HT1080 (cell line): ENCODE measurements at places on chromosomes 12 and 14. TPM values are rescaled to one million over a fixed set of nuclear protein-coding genes. Genes with fewer than 3 reads are reported as not detected.

DNA sequence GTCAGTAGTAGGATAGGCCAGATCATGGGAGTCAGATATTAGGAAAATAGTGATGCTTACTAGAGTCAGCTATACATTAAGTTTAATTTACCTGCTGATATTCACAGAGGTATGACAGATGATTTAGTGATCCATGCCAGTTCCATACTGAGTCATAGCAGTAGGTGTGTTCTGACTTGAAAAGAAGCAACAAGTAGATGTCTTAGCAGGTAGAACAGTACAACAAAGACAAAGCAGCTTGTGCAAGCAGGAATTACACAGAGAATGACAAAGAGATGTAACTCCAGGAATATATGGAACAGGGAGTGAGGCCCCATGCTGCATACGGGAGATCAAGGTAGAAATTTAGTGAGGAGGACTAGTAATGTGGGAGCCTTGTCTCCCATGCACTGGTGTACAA lies 556.9 kb downstream of the SLC16A7 start:
- no peak for DNase-seq

- DNase-seq: no peak
Measured at GRCh38 chr12:82832096-82832495, 145.4 kb downstream of the TMTC2 start.

FGF6 gene
- total RNA-seq: not detected in 2 replicates

DNA sequence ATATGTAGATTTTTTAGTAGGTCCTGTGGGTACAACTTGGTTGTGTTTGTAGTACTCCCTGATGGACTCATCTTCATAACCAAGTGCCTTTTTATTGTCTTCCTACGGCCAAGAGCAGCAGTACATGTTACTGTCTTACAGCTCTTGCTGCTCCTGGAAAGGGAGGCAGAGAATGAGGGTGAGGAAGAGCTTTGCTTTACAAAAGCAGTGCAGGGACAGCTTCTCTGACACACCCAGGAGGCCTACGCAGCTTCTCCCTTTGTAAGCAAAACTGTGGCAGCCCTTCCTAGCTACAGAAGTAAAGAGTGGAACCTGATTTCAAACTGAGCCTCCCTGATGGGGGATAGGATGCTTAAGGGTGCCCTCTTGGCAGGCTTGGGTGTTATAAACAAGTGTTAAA lies 18.6 kb downstream of the MYRFL start:
- no peak for DNase-seq

MAP1LC3B2 gene
- total RNA-seq: 0.53 TPM in 1 of 2 replicates, not detected in the other

CHGA gene
- total RNA-seq: not detected in 2 replicates

DNA sequence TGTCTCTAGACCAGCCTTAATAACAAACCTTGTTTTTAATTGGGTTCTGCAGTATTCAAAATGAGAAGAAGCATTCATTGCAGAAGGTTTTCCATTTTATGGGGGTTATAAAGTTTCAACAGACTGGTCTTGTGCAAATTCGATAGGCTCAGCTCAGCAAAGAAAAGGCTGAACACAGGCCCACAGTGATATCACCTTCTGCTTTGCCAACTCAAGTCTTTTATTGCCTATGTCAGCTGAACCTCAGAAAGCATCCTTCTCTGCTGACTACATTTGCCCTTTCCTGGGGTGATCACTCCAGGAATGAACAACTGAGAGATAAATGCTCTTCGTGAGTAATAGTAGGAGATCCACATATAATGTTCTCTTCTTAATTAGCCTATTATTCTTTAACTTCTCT lies 134.5 kb upstream of the CCDC175 start:
- no peak for DNase-seq

DNA sequence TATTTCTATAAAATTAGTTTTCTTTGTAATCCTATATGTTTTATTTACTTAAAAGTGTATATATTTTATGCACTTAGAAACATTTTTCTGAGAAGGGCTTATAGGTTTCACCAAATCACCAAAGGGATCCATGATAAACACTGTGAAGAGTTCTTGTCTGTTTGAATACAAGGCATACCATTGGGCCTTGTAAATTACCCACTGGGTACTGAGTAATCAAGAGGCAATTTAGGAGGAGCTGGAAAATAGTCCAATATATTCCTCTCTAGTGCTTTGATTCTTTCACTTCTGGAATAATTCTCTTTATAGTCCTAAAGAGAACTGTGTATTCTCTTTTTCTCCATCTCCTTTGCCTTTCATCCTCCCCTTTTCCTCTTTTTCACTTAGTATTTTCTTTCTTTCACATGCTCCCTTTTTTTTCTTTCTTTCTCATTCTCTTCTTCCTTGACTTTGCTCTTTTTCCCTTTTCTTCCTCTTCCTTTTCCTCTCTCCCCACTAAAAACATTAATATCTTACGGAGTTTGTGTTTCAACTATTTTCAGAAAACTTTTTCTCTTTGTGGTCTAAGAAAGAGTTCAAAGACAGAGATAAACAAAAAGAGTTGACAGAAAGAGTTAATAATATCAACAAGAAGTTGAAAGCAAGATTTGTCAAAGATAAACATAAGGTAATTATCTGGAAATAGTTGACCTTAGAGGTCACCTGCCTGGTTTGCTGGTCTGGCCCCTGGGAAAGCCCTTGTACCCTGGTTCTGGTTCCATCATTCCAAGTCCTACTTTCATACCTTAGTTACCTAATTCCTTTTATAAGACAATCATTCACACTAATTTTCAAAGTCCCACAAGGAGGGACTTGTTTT lies 435.3 kb downstream of the RAD51B start:
- no peak for DNase-seq

- DNase-seq: peak; percentile 35
Measured at GRCh38 chr12:123237646-123238329, 4.6 kb downstream of the MTRFR start.

OTOGL gene
- under 0.01 and 0.02 TPM in 2 replicates for total RNA-seq

IL31 gene
- total RNA-seq: not detected in 2 replicates

GRCh38 chr14:55103971-55104954 lies 24.8 kb upstream of the LGALS3 start:
- DNase-seq: no peak

NOXRED1 gene
- 0.07 TPM in 1 of 2 replicates, not detected in the other for total RNA-seq

GRCh38 chr14:53461858-53462257 lies 308.7 kb upstream of the DDHD1 start:
- no peak for DNase-seq

KCNK10 gene
- not detected in 2 replicates for total RNA-seq

PTPRQ gene
- not detected in 2 replicates for total RNA-seq

DNA sequence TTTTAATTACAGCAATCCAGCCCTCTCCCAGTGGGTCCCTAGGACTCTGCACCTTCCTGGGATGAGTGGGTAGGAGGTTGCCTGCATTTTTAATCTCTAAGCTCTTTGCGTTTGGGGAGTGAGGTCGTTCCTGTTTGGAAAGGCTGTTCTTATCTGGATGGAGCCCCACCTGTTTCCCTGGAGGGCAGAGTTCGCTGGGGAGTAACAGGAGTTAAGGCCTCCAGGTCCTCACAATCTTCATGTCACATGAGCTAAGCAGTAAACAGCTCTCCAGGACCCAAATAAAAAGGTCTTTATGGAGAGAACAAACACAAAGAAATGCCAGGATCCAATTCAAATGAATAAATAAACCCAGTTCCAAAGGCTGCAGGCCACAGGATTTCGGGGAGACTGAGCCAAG lies 56.0 kb upstream of the RFLNA start:
- DNase-seq: no peak

DNA sequence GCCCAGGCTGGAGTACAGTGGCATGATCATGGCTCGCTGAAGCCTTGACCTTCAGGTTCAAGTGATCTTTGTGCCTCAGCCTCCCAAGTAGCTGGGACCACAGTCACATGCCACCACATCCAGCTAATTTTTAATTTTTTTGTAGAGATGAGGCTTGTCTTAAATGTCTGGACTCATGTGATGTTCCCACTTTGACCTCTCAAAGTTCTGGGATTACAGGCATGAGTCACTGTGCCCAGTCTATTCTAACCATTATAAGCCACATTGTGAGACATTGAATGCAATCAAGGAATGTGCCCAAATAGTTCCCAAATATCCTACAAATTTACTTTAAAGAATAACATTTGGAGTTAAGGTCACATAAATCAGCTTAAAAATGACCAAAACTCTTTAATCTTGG lies 130.7 kb upstream of the ARID2 start:
- DNase-seq: peak; percentile 14

DNA sequence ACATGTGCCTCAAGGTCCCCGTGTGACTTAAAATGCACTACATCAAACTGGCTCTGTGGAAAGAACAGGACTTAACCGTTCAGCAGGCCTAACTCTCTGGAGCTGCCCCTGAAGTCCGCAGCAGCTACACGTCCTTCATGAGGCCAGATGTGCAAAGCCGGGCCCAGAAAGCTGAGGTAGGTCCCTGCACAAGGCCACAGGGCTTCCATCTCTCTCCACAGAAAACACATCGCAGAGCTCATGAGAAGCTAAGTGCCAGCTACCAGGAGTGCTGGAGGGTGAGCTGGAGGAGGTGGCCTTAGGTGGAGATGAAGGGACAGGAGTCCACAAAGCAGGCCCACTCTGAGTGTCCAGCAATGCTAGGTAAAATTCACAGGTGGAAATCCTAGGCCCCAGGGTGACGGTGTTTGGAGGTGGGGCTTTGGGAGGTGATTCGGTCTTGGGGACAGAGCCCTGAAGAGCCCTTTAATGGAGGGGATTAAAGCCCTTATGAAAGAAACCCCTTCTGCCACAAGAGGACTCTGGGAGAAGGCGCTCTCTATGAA lies 52.4 kb downstream of the VCPKMT start:
- DNase-seq: no peak

GRCh38 chr12:66851134-66851533 lies 172.3 kb upstream of the GRIP1 start:
- no peak for DNase-seq

GALNT8 gene
- total RNA-seq: 0.07 and 0.35 TPM in 2 replicates

DNA sequence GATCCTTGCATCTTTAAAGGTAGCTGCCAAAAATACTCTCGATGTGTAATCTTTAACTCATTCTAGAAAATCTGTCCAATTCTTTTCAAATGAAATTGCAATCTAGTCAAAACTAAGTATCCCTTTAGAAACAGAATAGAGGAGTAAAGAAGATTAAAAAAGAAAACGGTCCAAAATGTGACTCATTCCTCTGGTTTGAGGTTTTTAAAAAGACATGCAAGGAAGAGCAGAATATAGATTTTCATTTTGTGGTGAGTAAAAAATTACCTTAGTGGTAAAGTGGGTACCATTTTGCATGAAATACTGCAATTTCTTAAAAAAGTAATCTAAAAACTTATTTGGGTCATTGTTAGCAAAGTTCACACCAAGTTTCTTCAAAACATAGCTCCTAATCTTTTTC lies 108.4 kb downstream of the BRMS1L start:
- no peak for DNase-seq

DNA sequence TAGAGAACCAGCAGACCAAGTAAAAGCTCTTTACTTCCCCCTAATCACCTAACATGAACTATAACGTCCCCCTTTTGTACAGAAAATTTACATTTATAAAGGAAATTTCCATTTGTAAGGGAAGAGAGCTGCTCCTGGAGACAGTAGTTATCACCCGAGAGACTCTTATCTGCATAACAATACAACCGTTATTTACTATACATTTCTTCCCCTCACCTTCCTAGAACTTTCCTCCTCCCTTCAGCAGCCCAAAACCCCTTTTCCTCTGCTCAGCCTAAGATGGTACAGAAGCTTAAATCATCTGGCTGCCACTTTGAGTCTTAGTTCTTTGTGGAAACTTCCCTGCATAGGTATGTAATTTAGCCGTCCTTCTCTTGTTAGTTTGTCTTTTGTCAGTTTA lies 40.4 kb upstream of the ETV6 start:
- no peak for DNase-seq

GRCh38 chr14:24706351-24706750 lies 72.4 kb upstream of the GZMB start:
- peak; percentile 6 for DNase-seq

DNA sequence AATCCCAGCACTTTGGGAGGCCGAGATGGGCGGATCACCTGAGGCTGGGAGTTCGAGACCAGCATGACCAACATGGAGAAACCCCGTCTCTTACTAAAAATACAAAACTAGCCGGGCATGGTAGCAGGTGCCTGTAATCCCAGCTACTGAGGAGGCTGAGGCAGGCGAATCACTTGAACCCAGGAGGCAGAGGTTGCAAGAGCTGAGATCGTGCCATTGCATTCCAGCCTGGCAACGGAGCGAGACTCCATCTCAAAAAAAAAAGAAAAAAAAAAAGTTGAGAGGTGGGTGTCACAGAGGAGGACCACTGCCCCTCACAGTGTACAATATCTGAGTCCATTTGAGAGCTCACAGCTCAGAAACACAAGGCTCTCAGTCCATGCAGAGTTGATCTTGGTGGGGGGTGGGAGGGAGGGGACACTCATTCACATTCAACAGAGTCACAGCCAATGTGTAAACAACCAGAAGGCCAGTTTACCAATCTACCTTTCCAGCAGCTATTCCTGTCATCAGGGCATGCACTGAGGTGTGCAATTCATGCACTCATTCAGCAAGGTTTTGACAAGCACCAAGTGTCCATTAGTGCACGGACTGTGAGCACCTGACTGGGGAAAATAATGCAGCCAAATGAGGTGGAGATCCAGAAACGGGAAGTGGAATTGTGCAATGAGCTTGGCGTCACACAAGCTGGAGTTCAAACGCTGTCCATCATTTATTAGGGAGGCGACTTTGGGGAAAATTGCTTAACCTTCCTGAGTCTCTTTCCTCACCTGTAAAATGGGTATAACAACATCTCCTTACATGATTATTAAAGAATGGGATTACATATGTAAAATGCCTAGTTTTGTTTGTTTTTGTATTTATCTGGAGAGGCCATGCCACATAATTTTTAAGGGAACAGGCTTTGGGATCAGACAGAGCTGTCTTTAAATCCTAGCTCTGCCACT lies 4.4 kb upstream of the EIF5 start:
- DNase-seq: peak; percentile 37

- DNase-seq: no peak
Measured at GRCh38 chr12:77218278-77218677, 152.9 kb upstream of the E2F7 start.

PDZRN4 gene
- total RNA-seq: not detected in 2 replicates

GRCh38 chr12:100767950-100768349 lies 26.6 kb upstream of the ANO4 start:
- DNase-seq: no peak

LGALS3 gene
- total RNA-seq: 53.8 and 69.3 TPM in 2 replicates

CLEC1A gene
- not detected in 2 replicates for total RNA-seq

TMEM119 gene
- total RNA-seq: 0.03 and 0.23 TPM in 2 replicates

- DNase-seq: no peak
Measured at GRCh38 chr12:100830003-100830795, 35.6 kb downstream of the ANO4 start.

DNA sequence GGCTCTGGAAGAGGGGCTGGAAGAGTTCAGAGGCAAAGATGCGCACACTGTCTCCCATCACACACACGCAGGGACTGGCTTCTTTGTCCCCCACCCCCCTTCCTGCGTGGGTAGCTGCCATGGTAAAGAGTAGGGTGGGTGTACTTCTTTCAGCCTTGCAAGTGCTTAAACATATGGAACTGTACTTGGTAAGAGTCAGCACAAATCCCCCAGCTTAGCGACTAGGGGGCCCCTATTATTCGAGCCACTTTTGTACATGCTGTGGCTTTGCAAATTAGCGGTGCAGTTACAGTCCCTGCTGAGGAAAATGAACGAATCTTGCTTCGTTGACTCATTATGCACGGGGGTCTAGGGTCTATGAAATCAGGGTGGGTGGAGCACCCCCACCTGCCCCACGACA lies 123.8 kb downstream of the AACS start:
- no peak for DNase-seq

SYCP3 gene
- not detected in 2 replicates for total RNA-seq

GRCh38 chr12:49585477-49586459 lies 17.8 kb upstream of the MCRS1 start:
- no peak for DNase-seq

IRAK3 gene
- 0.03 TPM in 1 of 2 replicates, not detected in the other for total RNA-seq

POC1B gene
- 15.1 and 19.3 TPM in 2 replicates for total RNA-seq
